ENCODE measurements at places on chromosomes 7 and 10.

- DNase-seq: no peak
These were observed 2.8 kb upstream of the COL1A2 start for GRCh38 chr7:94391726-94392392.

DNA sequence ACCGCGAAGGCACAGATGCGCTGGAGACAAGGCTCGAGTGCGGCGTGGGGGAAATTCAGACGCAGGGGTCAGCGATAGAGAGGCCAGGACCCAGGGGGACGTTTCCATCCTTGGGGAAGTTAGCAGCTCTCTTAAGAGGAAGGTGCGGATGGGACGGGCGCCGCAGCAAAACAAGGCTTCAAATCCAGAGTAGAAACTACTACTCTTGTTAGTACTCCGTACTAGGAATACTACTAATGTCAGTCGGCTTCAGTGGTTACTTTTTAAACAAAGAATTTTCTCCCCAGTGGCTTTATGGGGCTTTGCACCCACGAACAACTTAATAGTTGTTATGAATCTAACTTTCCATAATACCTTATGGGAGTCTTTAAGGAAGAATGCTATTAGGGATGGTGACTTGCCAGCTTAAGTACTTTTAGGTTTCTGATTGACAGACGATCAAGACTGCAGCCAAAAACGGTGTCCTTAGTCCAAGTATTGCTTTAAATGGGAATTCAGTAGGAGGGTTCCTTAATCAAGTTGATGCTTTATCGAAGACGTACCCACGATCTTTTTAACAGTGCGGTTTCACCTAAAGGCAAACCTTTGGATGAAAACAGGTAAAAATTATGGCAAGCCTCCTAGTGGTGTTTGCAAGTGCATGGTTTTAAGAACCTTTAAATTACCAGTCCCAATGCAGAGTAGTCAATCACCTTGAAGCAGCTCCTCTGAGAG lies 812 bp upstream of the IDE start:
- DNase-seq: no peak

DNA sequence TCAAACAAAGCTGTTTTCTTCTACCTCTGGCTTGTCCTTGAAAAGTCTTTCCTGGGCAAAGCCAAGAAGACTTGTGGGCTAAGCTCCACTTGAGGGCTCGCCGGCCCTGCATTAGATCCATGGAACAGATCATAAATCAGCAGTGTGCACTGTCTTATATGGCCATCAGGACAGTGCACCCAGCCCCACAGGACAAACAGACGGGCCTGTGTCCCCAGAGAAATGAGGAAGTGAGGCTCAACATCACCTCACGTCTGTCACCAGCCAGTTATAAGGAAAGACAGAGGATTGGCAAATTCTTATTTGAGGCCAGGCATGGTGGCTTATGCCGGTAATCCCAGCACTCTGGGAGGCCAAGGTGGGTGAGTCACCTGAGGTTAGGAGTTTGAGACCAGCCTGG lies 12.3 kb upstream of the IFT22 start:
- DNase-seq: no peak

GRCh38 chr7:106110885-106111654 lies 1.0 kb downstream of the SYPL1 start:
- DNase-seq: no peak

GRCh38 chr7:26513948-26514347 lies 222.3 kb downstream of the SNX10 start:
- DNase-seq: no peak

DNA sequence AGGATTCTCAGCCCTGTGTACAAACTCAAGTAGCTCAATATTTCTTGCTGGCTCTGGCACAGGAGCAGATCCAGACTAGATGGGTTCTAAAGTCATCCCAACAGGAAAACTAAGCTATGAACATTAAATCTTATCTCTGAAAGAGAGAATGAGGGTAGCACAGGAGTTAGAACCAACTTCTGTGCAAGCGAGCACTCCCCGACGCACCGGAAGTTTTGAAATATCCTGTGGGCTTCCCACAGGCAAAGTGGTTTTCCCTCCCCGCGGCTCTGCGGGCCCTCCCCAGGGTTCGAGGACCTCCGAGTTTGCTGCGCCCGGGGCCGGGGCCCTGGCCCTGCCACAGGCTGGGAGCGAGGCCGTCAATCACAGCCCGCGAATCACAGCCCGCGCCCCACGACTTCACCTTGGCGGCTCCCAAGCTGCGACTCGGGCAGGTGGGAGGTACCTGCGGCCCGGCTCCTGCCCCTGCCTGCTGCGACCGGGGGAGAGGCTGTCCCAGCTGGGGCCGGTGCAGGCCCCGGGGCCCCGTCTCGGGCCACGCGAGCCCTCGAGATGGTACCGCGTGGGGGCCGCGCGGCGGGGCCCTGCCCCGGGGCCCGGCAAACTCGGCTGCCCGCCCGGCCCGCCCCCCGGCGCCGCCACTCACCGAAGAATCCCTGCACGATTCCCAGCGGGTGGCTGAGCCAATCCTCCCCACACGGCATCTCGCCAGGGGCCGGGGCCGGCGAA lies 598 bp downstream of the MCMBP start:
- no peak for DNase-seq

DNA sequence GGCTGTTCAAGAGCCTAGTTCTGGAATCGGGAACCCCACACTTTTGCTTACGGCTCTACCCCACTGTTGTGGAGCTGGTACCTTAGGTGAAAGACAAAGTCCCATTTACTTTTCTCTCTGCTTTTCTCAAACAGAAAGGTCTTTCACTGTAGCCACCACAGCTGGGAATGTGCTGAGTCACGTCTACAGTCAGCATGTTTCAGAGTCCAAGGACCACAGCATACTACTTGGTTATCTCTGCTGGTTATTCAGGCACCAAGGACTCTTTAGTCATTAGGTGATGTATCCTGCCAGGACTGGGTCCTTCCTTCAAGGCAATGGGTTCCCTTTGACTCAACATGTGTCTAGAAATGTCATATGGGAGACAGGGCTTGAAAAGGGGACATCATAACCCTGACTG lies 266.8 kb upstream of the STEAP1 start:
- DNase-seq: no peak

DNA sequence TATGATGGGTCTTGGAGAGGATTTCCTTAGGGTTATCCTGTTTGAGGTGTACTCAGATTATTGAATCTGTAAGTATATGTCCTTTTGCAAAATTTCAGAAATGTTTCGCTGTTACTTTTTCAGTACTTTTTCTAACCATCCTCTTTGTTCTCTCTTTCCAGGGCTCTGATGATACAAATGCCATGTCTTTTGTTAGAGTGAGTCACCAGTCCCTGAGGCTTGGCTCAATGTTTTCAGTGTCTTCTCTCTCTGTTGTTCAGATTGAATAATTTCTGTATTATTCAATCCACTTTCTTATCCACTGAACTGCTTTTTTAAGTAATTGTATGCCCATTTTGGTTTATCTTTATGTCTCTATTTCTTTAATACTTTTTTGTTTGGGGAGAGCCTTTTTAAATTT lies 449.4 kb downstream of the TNS3 start:
- DNase-seq: no peak

GRCh38 chr7:143979998-143980397 lies 20.1 kb upstream of the OR6B1 start:
- DNase-seq: no peak

GRCh38 chr7:49635800-49636199 lies 137.6 kb upstream of the VWC2 start:
- DNase-seq: no peak

- no peak for DNase-seq
These were observed 124.6 kb downstream of the LRRN3 start for GRCh38 chr7:111215550-111215949.

GRCh38 chr10:81953420-81953819 lies 78.4 kb downstream of the NRG3 start:
- DNase-seq: no peak

GRCh38 chr10:69500864-69501468 lies 49.7 kb downstream of the TSPAN15 start:
- DNase-seq: no peak

DNA sequence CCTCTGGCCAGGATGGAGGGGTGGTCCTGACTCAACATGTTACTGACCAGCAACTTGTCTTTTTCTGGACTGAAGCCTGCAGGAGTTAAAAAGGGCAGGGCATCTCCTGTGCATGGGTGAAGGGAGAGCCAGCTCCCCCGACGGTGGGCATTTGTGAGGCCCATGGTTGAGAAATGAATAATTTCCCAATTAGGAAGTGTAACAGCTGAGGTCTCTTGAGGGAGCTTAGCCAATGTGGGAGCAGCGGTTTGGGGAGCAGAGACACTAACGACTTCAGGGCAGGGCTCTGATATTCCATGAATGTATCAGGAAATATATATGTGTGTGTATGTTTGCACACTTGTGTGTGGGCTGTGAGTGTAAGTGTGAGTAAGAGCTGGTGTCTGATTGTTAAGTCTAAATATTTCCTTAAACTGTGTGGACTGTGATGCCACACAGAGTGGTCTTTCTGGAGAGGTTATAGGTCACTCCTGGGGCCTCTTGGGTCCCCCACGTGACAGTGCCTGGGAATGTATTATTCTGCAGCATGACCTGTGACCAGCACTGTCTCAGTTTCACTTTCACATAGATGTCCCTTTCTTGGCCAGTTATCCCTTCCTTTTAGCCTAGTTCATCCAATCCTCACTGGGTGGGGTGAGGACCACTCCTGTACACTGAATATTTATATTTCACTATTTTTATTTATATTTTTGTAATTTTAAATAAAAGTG lies 6.0 kb downstream of the PLAU start:
- DNase-seq: no peak

DNA sequence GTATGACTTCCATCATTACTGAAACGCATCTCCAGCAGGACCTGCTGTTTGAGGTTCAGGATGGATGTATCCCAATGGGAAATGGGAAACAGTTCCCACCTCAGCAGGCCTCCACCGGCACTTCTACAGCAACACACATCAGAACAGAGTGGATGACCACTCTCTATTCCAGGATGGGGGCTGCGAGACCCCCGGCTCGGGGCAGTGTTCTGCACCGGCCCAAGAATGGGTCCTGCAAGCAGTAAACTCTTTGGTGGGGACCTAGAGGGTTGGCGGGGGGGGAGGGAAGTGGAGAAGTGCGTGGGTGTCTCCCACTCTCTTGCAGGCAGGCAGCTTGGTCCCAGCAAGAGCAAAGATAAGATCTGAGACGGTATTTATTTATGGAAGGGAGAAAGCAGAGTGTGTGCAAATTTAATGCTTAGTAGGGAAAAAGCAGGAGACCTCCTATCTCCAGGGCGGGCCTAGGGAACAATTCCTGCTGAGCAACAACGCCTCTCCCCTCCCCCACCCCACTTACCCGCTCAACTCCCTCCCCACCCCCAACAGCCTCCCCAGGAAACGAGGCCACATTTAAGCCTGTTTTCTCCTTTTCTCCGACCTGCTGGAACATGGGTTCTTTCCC lies 4.0 kb downstream of the SFMBT2 start:
- DNase-seq: no peak

- DNase-seq: no peak
These were observed 5.8 kb upstream of the C1GALT1 start for GRCh38 chr7:7176406-7177043.

- DNase-seq: peak; percentile 99
These were observed 3.7 kb upstream of the IFIT1B start for GRCh38 chr10:89373916-89374711.

DNA sequence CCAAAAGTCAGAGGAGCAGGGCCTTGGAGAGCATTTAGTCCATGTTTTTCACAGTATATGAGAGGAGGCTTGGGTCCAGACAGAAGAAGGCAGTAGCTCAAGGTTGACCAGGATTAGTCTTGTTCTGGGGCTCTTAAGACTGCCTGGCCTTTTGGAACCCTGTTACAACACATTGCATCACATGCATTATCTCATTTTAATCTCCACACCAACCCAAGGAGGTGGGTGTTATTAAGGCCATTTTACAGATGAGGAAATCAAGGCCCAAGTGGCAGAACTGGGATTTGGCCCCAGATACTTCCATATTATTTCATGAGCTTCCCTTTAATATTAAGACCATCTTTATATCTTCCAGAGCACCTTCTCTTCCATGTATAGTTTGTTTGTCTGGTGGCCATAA lies 38.8 kb downstream of the RPS24 start:
- no peak for DNase-seq

GRCh38 chr10:57694956-57695608 lies 572.6 kb downstream of the IPMK start:
- no peak for DNase-seq

DNA sequence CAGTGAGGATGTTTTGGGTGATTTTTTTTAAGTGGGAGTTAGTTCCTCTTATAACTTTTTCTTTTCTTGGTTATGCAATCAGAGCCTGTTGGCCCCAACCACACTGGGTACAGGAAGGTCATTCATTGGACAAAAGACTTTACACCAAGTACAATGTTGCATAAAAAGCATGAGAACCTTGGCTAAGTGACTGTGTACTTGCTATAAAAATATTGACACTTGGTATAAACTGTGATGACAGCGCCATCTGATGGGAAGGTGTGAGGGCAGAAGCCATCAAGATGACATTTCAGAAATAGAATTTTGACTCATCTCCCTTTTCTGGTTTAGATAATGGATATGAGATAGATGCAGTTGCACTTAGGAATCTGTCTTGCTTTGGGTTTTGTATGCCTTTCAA lies 126.4 kb upstream of the CCDC6 start:
- peak; percentile 54 for DNase-seq
